ENCODE measurements at places on chromosomes 6 and 20.
A peak's percentile ranks its signal among the peaks of the same experiment; 100 is the strongest.

DNA sequence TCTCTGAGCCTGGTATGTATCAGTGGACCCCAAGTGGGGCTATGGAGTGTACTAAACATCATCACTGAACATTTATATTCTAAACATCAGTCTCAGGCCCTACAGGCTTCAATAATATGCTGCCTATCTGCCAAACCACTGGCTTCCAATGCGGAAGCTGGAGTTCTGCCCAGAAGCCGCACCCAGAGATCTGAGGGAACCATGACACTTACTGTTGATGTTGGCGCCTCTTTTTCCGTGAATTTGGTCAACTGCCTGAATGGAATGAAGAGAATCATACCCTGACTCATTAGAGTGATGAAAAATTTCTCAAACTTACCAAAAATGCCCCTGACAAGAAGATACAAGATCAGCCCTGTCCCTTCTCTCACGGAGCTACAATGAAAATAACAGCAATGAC, 66.2 kb downstream of the SLC22A23 start:
- no peak for DNase-seq

DNA sequence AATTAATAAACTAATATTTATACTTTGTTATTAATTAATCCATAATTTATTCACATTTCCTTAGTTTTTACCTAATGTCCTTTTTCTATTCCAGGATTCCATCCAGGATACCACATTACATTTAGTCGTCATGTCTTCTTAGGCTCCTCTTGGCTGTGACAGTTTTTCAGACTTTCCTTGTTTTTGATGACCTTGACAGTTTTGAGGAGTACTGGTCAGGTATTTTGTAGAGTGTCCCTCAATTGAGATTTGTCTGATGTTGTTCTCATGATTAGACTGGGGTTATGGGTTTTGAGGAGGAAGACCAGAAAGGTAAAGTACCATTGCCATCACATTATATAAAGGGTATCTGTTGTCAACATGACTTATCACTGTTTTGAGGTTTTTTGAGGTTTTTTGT, 67.3 kb downstream of the ZNF292 start:
- no peak for DNase-seq

GRCh38 chr6:15026832-15027231, 219.0 kb upstream of the JARID2 start:
- DNase-seq = no peak

DNA sequence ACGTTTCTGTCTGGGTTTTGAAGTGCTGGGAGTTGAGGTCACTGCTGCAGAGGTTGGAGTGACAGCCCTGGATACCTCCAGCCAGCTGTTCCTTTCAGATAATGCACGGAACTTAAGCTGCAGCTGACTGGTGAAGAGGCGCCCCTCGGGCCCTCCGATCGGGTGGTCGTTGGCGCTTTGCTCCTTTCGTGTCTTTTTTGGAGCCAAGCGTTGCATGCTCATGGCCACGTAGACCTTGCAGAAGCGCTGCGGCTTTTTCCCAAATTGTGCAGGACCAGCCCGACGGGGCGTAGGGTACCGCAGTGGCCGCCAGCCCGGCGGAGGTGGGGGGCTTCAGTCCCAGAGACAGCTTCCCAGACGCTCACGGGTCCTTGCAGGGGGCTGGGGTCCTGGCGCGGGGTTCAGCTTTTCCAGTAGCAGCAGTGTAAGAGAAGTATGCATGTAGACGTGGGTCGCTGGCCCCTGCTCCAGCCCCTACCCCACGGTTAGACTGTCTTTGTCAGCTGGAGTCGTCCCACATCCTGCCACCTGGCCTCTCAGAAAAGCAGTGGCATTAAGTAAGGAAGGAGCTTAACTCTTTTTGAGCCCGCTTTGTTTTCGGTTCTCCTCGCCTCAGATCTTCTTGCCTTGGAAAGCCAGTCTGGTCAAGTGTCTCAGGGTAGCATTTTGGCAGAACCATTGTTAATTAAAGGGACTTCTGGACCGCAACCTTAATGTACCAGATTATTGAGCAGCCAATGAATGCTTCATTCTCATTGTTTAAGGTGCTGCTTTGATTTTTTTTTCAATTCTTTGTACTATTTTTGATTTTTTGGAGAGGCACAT, 838 bp downstream of the TNFAIP3 start:
- peak; percentile 65 for DNase-seq

DNA sequence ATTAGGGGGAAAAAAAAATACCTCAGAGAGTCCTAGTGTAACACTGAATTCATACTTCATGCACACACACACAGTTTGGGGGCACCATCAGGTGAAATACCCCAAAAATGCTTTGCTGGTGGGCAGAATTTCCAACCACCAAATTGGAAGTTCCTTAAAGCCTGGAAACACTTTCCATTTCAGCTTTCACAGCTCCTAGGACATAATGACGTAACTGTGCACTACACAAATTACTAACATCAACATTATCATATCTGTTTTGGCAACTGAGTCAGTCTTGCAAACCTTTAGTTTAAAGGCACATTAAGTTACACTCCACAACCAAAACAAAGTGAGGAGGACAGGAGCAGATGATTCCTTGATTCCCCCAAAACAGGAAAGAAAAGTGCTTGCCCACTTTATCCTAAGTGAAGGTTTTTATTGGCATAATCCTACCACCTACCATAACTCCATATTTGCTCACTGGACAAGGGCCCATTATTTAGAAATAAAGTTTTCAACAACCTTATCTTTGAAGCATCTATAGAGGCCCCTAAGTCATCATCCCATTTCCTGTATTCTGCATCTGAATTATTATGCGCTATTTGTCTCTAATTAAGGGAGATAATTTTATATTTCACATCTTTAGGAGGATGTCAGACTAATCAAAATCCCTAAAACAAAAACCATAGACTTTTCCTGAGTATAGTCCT, 3.4 kb downstream of the MBOAT1 start:
- no peak for DNase-seq

DNA sequence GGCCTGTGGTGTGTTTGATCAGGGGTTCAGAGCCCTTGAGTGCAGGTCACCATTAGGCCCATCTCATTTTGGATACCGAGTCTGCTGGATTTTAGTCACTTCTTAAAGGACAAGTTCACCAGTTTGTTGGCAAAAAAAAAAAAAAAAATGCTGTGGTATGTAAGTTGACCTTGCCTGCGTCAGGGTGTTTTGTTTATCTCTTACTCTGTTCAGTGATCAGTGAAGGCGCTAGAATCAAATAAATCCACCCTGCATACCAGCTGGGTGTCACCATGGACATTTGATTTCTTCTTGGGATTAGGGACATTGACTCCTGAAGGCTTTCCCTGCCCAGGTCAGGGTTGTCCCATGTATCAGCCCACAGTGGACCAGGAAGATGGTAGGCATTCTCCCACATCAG, 6.7 kb downstream of the SMOC2 start:
- no peak for DNase-seq

DNA sequence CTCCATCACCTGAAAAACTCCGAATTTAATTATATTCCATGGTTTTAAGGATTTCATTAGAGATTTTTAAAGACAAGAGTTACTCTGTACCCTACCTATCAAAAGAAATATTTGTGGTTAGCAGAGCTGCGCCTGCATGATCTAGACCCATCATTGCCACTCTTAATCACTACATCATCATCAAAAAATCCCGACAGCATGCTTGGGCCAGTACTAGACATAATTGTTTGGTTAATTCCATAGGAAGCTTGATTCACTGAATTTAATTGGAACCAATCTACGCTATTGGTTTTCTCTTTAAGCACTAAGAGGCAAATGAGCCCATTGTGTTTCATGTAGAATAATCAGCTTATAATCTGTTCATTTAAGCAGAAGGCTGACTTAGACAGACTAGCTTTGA, 33.4 kb upstream of the RNF217 start:
- no peak for DNase-seq

GRCh38 chr6:85127696-85128243, 322.1 kb upstream of the NT5E start:
- no peak for DNase-seq

GRCh38 chr6:64990652-64991304, 716.2 kb downstream of the EYS start:
- no peak for DNase-seq

- peak; percentile 51 for DNase-seq
Measured at GRCh38 chr6:158991017-158991723, 8.8 kb downstream of the RSPH3 start.

DNA sequence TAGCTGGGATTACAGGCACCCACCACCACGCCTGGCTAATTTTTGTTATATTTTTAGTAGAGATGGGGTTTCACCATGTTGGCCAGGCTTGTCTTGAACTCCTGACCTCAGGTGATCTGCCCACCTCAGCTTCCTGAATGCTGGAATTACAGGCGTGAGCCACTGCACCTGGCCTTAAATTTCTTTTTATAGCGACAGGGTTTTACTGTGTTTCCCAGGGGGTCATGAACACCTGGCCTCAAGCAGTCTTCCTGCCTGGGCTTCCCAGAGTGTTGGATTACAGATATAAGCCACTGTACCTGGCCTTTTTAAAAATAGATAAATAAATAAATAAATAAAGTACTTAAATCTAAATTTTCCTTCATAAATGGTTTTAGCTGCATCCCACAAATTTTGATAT, 57.5 kb downstream of the LIN28B start:
- no peak for DNase-seq

GRCh38 chr20:1905693-1906092, 10.5 kb downstream of the SIRPA start:
- no peak for DNase-seq

DNA sequence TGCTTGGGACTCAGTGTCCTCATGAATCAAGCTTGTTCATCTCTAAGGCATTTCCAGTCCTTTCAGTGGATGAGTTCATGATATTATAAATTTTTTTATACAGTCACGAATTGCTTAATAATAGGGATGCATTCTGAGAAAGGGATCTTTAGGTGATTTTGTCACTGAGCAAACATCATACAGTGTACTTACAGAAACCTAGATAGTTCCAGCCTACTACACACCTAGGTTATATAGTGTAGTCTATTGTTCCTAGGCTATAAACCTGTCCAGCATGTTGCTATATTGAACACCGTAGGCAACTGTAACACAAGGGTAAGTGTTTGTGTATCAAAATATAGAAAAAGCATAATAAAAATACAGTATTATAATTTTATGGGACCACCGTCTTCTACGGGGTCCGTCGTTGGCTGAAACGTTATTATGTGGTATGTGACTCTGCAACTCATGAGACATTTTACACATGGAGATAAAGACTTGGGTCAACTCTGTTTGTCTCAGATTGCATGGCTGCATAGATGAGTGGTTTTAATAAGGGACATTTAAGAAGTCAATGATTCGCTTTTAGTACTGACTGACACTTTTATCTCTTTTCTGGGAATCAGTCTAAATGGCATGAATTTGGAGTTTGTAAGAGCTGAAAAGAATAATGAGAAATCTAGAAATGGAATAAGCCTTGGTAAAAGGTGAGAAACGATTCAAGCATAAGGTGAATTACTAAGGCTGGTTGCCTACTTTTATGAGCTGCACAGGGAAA, 33.2 kb downstream of the CLIC5 start:
- no peak for DNase-seq

GRCh38 chr6:46327779-46328178, 157.0 kb upstream of the ENPP5 start:
- DNase-seq = no peak

DNA sequence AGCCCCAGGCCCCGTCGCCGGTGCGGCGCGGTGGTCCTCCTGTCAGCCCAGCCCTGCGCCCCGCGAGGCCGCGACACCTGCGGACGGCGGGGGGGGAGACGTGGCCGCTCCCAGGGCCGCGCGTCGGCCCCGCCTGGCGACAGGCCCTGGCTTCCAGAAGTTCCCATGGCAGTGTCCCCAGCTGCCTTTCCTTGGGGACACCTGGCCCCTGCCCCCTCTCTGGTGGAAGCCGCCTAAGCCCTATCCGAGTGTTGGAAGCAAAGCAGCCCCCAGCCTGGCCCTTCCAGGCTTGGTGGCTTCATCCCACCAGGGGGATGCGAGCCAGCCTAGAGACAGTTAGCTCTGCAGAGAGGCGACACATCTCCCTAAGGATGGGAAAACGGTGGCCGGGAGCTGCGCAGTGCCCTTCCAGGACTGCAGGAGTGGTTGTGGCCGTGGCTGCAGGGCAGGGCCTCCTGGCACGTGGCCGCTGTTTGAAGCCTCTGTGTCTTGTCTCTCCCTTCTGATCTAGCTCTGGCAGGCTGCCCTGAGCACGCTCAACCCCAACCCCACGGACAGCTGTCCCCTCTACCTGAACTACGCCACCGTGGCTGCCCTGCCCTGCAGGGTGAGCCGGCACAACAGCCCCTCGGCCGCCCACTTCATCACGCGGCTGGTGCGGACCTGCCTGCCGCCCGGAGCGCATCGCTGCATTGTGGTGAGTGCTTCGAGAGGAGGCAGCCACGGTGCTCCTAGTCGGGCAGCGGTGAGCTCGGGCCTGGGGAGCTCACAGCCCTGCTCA, 816 bp downstream of the NPEPL1 start:
- peak; percentile 32 for DNase-seq

DNA sequence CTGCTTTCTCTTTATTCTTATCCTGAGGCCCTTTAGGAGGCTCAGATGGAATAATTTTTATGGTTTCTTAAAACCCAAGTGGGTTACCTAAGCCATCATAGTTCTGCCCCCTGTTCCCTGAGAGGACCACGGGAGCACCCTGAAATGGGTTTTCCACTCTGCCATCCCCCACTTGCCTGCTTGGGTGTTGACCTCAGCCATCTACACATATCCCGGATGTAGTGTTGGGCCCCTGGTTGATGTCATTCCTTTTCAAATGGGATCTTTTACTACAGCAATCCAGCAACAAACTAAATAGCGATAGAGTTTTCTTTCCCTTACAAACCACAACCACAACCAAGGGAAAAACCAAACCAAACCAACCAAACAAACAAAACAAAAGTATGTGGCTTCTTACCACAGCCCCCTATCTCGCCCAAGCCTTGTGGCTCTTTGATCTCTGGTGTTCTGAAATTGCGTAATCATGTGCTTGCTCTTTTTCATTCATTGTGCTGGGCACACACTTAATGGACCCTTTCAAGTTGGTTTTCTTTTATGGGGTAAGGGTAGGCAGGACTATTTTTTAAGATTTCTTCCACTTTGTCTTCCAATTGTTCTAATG, 154.9 kb downstream of the ESR1 start:
- DNase-seq = no peak

DNA sequence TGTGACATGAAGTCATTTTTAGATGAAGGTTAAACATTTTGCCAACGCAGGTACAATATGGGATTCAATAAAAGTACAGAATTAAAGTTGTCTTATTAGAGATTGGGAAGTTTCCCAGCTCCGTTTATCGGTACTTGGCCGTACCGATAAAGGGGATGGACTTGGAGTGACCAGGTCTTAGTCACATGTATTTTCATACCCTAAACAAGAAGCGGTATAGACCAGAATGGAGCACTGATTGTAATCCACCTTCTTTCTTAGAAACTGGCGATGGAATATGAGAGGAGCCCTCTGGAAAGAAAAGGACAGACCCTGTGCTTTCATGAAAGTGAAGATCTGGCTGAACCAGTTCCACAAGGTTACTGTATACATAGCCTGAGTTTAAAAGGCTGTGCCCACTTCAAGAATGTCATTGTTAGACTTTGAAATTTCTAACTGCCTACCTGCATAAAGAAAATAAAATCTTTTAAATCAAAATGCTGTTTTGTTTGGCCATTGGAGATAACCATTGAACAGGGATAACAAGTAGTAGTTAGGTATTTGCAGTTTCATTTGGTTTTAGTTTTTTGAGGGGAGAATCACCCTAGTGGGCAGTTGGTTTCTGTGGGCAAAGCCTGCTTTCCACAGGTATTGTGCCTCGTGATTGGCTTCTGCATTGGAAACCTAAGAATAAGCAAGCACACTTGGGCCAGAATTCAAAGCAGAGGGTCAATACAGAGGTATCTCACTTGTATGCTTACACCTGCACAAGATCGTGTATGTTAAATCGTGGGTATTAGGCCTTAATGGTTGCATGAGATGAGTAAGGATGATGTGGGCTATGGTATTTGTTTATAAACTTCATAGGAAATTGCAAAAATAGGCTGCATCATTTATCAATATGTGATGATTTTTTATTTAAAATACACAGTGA, 11.2 kb upstream of the ZNFX1 start:
- no peak for DNase-seq

Measured in stimulated activated CD8-positive, alpha-beta memory T cell treated with anti-CD3 and anti-CD28 coated beads, Interleukin-4, amount 100 ng/mL, for 48 hours (primary cell).